ENCODE measurements at places on chromosomes 3 and 15. TPM values are rescaled to one million over a fixed set of nuclear protein-coding genes. Genes with fewer than 3 reads are reported as not detected.

The SHISA5 gene
- total RNA-seq: 211 TPM

DNA sequence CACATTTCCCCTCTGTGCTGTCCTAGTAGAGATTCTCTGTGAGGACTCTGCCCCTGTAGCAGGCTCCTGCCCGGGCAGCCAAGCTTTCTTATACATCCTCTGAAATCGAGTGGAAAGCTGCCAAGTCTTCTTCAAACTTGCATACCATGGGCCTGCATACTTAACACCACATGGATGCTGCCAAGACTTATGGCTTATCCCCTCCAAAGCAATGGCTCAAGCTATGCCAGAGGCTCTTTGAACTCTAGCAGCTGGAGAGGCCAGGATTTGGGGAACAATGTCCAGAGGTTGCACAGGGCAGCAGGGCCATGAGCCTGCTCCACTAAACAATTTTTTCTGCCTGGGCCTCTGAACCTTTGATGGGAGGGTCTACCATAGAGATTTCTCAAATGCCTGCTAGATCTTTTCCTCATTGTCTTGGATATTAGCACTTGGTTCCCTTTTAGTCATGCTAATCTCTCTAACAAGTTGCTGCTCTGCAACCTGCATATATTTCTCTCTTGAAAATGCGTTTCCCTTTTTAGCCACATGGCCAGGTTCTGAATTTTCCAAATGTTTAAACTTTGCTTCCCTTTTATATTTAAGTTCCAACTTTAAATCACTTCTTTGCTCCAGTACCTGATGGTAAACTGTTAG, 6.1 kb upstream of the PLSCR4 start:
- H3K36me3 ChIP-seq: peaks cover 6% of the 10 kb centered on the region
- no peak overlapping the region for H3K27ac ChIP-seq
- H3K4me1 ChIP-seq: peaks cover 4% of the 10 kb centered on the region
- H3K4me3 ChIP-seq: no peak overlapping the region
- no peak for DNase-seq

- peaks cover 5% of the 10 kb centered on the region for H3K4me1 ChIP-seq
- H3K36me3 ChIP-seq: no peaks in the 10 kb centered on the region
- H3K27me3 ChIP-seq: peaks cover 78% of the 10 kb centered on the region
- no peak overlapping the region for H3K27ac ChIP-seq
- DNase-seq: peak; percentile 82
These were observed 9.8 kb downstream of the ONECUT1 start for GRCh38 chr15:52780172-52780980.

GRCh38 chr3:133162670-133163305, 124.6 kb downstream of the TMEM108 start:
- DNase-seq: no peak
- no peaks in the 10 kb centered on the region for H3K4me1 ChIP-seq
- H3K4me3 ChIP-seq: no peak overlapping the region
- no peaks in the 10 kb centered on the region for H3K27me3 ChIP-seq
- no peaks in the 10 kb centered on the region for H3K36me3 ChIP-seq

- peaks cover 9% of the 10 kb centered on the region for H3K36me3 ChIP-seq
- H3K4me3 ChIP-seq: peak within 1 kb of the TSS; percentile 97
- DNase-seq: peak; percentile 99
- H3K27ac ChIP-seq: peak within 1 kb of the TSS; percentile 96
- peaks cover 58% of the 10 kb centered on the region for H3K4me1 ChIP-seq
- peaks cover 4% of the 10 kb centered on the region for H3K27me3 ChIP-seq
These were observed at the start of gene TLE3 for GRCh38 chr15:70097321-70098152. TSS of gene TLE3 (minus strand) at chr15:70097917. CDS start at chr15:70096798, 1,119 bp downstream.

GRCh38 chr15:100788418-100789105, 91.1 kb upstream of the ALDH1A3 start:
- H3K36me3 ChIP-seq: no peaks in the 10 kb centered on the region
- no peak overlapping the region for H3K27ac ChIP-seq
- H3K4me1 ChIP-seq: no peaks in the 10 kb centered on the region
- H3K4me3 ChIP-seq: no peak overlapping the region

The TTC21A gene
- total RNA-seq: 8.7 TPM

DNA sequence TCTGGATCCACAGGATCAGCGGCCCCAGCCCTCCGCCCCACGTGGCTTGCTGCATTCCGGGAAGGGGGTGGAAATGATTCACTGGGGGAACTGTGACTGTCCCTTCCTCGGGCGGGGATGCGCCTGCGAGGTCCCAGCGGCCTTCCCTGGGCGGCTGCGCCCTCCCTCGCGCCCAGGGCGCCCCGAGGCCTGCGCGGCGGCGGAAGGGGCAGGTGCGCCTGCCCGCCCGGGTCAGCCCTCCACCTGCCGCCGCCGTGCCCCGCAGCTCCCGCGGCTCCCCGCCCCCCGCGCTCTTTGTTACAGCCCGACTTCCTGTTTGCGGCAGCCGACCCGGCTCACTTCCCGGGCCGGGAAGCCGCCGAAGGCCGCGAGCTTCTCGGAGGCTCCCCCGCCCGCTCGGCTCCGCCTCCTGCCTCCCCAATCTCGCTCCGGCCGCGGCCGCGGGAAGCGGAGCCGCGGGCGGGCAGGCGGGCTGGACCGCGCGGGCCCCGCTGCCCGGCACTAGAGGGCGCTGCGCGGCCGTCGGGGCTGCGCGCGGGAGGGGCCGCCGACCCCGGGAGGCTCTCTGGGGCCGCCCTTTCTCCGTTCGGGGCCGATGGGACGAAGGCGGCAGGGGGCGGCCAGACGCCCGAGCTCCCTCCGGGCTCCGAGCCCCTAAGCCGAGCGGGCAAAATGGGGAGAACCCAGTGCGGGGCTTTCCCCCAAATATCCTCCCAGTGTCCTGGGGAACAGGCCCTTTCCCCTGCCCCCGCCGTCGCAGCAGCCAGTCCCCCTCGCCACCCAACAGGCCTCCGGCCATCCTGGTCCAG, 11.5 kb upstream of the CHAC1 start:
- DNase-seq: peak; percentile 92
- no peaks in the 10 kb centered on the region for H3K36me3 ChIP-seq
- H3K27me3 ChIP-seq: peaks cover 2% of the 10 kb centered on the region
- H3K4me3 ChIP-seq: peak overlapping the region; percentile 68
- H3K27ac ChIP-seq: peak overlapping the region; percentile 83

The EFCAB12 gene
- total RNA-seq: 0.30 TPM

The THRB gene
- total RNA-seq: 4.6 TPM

- H3K4me1 ChIP-seq: peaks cover 70% of the 10 kb centered on the region
- H3K27me3 ChIP-seq: no peaks in the 10 kb centered on the region
- H3K36me3 ChIP-seq: peaks cover 15% of the 10 kb centered on the region
- no peak for DNase-seq
- H3K4me3 ChIP-seq: peak overlapping the region; percentile 26
These were observed 49.2 kb downstream of the MBNL1 start for GRCh38 chr3:152317956-152318355.

DNA sequence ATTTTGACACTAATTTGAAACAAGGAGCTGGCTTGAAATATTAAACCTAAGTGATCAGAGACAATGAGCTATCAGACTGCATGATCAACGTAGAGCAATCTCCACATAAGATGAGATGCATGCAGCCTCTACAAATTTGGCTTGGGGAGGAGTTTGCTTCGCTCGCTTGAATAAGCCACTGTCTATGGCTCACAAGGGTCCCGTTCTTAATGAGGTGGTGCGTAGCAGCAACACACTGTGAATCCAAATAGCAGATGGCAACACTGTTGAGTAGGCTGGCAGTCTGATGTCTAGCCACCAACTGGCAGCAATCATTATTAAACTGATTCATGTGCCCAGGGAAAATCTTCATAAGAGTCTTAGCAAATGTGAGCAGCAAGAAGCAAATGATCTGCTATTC, 125.4 kb upstream of the CCDC54 start:
- H3K4me1 ChIP-seq: no peaks in the 10 kb centered on the region
- H3K27ac ChIP-seq: no peak overlapping the region
- H3K27me3 ChIP-seq: no peaks in the 10 kb centered on the region

The EFL1 gene
- 15.8 TPM for total RNA-seq

The KCNMB3 gene
- 3.2 TPM for total RNA-seq

DNA sequence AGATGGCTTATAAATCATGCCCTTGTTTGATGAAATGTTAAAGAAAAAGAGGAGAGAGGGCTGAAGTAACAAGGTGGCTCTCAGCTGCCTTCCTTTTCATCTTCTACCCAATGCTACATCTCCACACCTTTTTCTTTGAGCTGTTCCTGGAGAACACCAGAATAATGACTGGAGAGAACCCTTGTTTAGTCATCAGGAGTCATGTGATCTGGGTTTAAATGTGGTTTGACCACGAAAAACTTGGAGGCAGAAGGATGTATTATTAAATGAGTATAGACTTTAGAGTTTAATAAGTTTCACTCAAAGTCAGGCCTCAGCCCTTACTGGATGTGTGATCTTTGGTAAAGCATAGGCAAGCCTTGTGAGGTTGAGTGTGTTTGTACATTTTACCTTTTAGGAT, 230.3 kb upstream of the TBL1XR1 start:
- no peak overlapping the region for H3K4me3 ChIP-seq
- no peak overlapping the region for H3K27ac ChIP-seq
- no peak for DNase-seq
- H3K4me1 ChIP-seq: peaks cover 18% of the 10 kb centered on the region
- no peaks in the 10 kb centered on the region for H3K36me3 ChIP-seq
- no peaks in the 10 kb centered on the region for H3K27me3 ChIP-seq

The ANKUB1 gene
- not detected for total RNA-seq

DNA sequence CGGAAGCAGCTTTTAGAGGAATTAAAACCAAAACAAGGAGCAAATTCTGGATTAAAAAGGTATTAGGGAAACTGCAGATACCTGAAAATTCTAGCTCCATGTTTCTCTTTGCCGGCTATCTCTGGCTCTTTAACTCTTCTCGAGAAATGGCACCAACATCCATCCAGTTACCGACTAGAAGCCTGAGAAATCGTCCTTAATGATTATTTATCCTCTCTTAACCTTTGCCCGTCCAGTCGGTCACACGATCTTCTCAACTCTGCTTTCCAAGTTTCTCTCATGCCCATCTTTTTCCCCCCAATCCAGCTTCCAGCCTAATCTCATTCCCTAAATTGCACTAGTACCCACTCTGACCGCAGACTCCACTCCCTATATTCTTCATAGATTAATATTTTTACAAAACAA, 596 bp upstream of the SGO1 start:
- no peaks in the 10 kb centered on the region for H3K36me3 ChIP-seq
- H3K4me1 ChIP-seq: peaks cover 3% of the 10 kb centered on the region
- DNase-seq: no peak
- H3K27me3 ChIP-seq: peaks cover 4% of the 10 kb centered on the region
- H3K27ac ChIP-seq: no peak overlapping the region
- no peak overlapping the region for H3K4me3 ChIP-seq

The NMNAT3 gene
- 2.2 TPM for total RNA-seq

The ABCF3 gene
- 69.5 TPM for total RNA-seq

The SCG3 gene
- not detected for total RNA-seq

DNA sequence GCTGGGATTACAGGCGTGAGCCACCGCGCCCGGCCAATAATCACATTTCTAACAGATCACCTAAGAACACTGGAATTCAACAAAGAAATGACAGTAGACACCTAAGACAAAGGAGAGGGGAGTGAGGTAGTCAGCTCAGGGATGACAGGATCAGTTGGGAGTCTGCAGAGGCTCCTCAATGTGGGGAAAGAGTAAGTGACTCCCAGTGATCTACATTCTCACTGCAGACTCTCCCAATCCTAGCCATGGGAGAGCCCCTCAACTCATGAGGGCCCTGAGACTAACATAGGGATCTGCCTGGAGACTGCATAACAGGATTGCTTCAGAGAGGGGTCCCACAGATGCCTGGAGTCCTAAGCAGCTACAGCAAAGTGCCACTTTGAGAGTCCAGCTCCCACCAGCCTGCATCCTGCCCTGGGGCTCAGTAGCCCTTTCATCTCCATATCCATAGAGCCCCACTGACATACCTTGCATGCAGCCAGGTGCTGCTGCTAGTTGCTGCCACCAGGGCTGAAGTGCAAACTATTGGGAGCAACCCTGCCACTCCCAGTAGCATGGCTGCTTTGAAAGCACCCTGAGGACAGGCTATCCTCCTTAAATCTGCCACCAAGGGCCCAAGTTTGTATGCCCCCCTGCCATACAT, 21.8 kb upstream of the PFN2 start:
- H3K27me3 ChIP-seq: no peaks in the 10 kb centered on the region
- no peak for DNase-seq
- peaks cover 15% of the 10 kb centered on the region for H3K36me3 ChIP-seq
- H3K4me3 ChIP-seq: no peak overlapping the region

GRCh38 chr15:85398822-85399221, 18.4 kb downstream of the AKAP13 start:
- peaks cover 70% of the 10 kb centered on the region for H3K4me1 ChIP-seq
- no peak overlapping the region for H3K27ac ChIP-seq
- H3K36me3 ChIP-seq: no peaks in the 10 kb centered on the region
- no peaks in the 10 kb centered on the region for H3K27me3 ChIP-seq
- no peak overlapping the region for H3K4me3 ChIP-seq

The GADL1 gene
- total RNA-seq: not detected

DNA sequence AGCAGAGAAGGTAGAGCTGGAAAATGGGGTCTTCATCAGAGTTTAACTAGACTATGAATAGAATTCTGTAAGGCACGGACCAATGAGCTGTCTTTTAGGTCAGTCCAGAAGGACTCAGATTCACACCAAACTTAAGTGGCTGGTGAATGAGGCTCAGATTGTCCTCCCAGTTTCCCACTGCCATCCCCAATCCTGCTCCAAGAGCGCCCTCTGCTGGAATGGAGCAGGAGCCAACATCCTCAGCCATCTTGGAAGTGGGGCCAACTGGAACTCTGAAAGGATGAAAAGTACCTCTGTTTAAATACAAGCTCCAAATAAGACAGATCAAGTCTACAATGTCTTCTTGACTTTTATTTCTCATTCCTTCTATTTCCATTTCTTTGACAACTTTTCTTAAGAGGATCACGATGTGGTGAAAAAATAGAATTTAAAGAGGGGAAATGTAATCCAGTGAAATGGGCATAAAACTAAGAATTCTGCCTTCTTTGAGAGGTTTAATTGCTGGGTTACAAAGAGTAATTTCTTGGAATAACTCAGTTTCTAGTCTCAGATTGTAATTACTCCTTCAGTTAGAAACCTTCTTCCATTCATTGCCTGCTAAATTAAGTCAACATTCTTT, 217.1 kb upstream of the TPRG1 start:
- H3K27ac ChIP-seq: no peak overlapping the region
- no peak overlapping the region for H3K4me3 ChIP-seq
- H3K4me1 ChIP-seq: peaks cover 34% of the 10 kb centered on the region
- peak; percentile 94 for DNase-seq
- H3K36me3 ChIP-seq: no peaks in the 10 kb centered on the region

The HRG gene
- total RNA-seq: not detected

- H3K36me3 ChIP-seq: no peaks in the 10 kb centered on the region
- peaks cover 10% of the 10 kb centered on the region for H3K27me3 ChIP-seq
- H3K27ac ChIP-seq: no peak overlapping the region
- DNase-seq: no peak
These were observed 21.0 kb downstream of the ZNF80 start for GRCh38 chr3:114216186-114216970.

The GNB4 gene
- total RNA-seq: 58.3 TPM

Measured in osteocyte (in vitro differentiated cells).